GM04503 (cell line): ENCODE measurements at places on chromosomes 1 and 21.

- no peak for DNase-seq
Measured at GRCh38 chr1:96971849-96972602, 250.4 kb downstream of the PTBP2 start.

DNA sequence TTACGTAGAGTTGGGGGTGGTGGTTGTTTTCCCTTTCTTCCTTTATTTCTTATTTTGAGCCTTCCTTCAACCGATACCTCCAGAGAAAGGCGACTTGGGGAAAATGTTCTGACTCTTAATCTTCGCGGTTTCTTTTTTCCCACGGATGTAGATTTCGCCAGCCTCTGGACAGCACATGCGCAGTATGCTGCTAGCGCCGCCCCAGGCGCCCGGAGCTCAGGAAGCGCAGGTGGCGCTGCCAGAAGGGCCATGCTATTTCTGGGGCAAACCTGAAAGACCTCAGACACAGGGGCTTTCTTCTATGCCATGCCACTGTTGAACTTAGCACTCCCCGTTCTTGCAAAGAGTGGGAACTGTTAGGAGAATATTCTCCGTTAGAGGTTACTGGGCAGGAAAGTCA is 392.1 kb downstream of the KIF26B start:
- DNase-seq, result no peak

DNA sequence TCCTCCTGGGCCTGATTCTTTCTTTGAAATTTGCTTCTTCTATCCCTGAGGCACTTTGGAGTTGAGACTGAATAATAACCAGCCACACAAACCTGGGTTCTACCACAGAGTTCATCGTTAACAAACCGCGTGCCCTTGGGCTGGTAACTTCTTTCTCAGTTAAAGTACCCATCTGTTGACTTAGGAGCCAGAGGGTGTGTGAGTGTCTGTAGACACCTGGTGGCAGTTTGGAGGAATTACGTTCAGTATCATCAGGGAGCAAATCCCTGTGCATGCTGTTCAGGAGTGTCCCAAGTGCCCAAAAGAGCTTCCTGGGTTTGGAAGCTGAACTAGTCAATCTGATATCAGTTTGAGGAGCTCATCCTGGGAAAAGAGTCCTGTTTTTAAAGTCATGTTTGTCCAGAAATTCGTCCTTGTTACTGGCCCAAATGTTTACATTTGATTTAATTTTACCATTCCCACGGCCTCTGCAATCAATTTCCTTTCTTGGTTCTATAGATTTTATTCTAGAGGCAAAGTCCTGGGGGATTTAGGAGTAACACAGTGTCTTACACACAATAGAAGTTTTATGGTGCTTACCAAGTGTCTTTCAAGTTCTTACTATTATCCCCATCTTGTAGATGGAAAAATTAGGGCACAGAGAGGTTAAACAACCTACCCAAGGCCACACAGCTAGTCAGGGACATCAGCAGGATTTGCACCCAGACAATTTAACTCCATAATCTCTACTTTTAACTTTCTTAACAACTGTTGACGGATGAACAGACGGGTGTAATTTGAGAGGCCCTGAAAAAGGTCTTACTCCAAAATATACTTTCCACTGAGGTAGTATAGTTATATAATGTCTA is 26.7 kb upstream of the RPTN start:
- no peak for DNase-seq

- DNase-seq, result no peak
Measured at GRCh38 chr1:204560590-204561150, 44.5 kb downstream of the MDM4 start.

- no peak for DNase-seq
Measured at GRCh38 chr1:48182439-48182838, 40.1 kb upstream of the SLC5A9 start.

DNA sequence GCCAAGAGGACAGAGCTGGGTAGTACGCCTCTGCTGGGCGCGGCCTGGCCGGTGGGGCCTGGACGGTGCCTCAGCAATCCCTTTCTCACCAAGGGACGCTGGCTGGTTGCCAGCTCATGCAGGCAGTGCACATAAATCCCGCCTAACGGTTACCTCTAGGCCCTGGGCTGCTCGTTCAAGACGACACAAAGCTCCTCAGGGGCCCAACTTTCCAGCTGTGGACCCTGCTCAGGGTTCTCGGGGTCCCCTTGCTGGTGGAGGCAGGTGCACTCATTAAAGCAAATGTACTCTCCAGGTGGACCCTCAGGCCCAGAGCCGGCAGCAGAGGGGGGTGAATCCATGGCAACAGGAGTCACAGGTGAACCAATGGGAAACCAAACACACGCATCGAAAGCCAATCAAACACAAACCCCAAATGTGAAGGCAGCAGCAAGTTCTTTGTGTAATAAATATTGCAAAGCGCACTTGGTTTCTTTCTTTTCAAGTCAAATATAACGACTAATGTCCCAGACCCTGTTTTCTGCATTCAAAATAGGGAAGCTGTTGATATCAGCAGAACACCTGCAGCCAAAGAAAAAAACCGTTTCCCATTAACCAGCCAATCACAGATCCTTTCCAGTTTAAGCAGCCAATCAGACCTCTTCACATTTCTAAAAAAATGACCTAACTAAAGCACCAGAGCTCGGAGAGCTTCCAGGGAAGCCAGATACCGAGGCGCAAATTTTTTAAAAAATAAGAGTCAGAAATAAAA is 26.1 kb upstream of the CLSTN1 start:
- no peak for DNase-seq

DNA sequence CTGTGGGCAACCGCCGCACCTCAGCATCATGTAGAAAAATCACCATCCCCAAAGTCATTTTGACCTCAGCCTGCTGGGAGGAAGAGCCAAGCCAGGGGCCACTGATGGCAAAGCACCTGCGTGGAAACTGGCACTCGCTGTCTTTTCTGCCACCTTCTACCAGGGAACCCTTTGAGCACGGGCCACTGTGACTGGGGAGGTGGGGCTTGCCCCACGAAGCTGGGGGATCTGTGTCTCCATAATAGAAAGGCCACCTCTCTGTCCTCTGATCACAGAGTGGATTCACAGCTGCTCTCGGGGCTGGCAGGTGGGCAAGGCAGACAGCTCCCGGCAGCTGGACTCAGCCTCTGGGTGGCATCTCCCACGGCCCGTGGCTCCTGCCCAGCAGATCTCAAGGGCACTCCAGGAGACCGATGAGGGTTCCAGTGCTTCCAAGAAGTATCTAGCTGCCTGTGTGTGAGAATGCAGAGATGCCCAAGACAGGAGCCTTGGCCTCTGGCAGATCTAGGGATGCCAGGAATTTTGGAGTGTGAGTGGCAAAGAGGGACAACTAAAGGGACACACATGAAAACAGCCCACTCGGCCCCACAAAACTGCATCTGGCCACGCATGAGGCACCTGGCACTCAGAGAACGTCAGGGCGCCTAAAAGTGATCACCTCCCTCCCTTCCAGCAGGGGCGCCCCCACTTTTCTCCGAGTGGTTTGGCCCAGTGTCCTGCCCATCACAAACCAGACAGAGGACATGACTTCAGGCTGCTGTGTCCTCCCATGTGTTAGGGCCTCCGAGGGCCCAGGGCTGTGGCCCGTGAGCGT is 102.6 kb downstream of the PDE9A start:
- no peak for DNase-seq

DNA sequence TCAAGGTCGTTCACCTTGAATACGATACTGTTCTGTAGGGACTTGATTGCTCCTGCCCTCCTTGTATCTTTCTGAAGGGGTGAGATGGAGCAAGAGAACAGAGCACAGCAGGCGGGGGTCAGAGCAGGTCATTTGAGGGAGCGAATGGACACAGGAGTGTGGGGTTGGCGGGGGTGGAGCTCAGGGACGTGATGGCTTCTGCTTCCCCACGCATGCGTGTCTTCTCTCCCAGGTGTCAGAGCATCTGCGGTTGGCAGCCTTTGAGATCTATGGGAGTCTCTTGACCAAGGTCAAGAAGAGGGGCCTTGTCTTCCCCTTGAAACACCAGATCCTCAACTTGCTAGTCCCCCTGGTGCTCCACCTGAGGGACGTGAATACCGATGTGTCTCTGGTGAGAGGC is 63.9 kb downstream of the INAVA start:
- no peak for DNase-seq
